Epithelial cell of alveolus of lung (primary cell): ENCODE measurements at places on chromosomes 13 and 19. TPM values are rescaled to one million over a fixed set of nuclear protein-coding genes. Genes with fewer than 3 reads are reported as not detected.

Gene DKKL1
- total RNA-seq: 1.2 and 2.1 TPM in 2 replicates

Gene CYP2A6
- not detected in 2 replicates for total RNA-seq

Gene C19orf73
- 0.32 and 4.8 TPM in 2 replicates for total RNA-seq

Gene CLEC17A
- total RNA-seq: not detected in 2 replicates

Gene C19orf33
- total RNA-seq: 8.4 and 27.9 TPM in 2 replicates

Gene ATP4A
- not detected in 2 replicates for total RNA-seq
